T-helper 17 cell (primary cell): ENCODE measurements at places on chromosomes 16 and 17.

GRCh38 chr16:84652566-84652965 is 4.3 kb downstream of the KLHL36 start:
- no peak for DNase-seq

- DNase-seq = no peak
These were observed 191.1 kb downstream of the CHD9NB start for GRCh38 chr16:52861614-52862022.

GRCh38 chr17:38464723-38465390 is 36.6 kb downstream of the ARHGAP23 start:
- DNase-seq = no peak

GRCh38 chr16:77289331-77289809 is 90.2 kb downstream of the SYCE1L start:
- no peak for DNase-seq

DNA sequence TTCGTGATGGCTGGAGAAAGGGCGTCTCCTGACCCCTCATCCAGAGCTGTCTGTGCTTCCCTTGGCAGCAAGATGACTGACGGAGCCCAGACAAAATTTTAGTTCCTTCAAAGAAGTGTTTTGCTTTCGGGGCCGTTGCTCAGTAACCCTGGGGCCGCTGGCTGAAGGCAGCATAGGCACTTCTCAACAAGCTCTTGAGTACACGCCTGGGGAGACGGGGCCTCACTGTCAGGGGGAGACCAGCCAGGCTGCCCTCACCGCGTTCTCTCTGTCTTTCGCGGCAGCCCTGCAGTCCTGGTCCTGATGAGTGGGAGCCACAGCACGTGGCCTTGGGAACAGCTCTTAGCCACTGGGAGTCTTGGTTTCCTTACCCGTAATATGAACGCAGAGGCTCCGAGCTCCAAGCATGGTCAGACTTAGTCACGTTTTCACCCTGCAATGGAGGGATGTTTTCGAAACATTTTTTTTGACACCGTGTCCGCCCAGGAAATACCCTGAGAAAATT is 86.0 kb downstream of the IRF8 start:
- no peak for DNase-seq

- no peak for DNase-seq
These were observed 9.0 kb upstream of the ARHGAP27 start for GRCh38 chr17:45441526-45442310.

GRCh38 chr16:82345318-82345717 is 175.3 kb upstream of the MPHOSPH6 start:
- no peak for DNase-seq

- DNase-seq = no peak
These were observed 13.9 kb upstream of the KIFC3 start for GRCh38 chr16:57815987-57816745.

DNA sequence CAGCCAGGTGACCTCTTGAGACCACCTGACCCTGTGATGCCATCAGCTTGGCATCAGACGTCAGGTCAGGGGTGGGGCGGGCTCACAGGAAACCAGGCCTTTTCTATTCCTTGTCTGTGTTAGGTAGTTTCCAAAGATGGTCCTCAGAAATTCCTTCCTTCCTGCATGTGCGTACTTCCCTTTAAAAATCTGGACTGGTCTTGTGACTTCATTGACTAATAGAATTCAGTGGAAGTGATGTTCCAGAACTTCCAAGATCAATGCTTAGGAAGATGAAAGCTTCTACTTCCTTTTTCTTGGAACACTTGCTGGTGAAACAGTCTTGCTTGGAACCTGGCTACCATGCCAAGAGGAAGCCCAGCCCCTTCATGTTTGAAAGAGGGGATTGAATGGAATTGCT is 10.0 kb upstream of the N4BP1 start:
- no peak for DNase-seq

- no peak for DNase-seq
These were observed 818 bp downstream of the DNAJC7 start for GRCh38 chr17:42016411-42016831.

GRCh38 chr17:81930142-81931125 is 2.9 kb upstream of the MAFG start:
- no peak for DNase-seq

DNA sequence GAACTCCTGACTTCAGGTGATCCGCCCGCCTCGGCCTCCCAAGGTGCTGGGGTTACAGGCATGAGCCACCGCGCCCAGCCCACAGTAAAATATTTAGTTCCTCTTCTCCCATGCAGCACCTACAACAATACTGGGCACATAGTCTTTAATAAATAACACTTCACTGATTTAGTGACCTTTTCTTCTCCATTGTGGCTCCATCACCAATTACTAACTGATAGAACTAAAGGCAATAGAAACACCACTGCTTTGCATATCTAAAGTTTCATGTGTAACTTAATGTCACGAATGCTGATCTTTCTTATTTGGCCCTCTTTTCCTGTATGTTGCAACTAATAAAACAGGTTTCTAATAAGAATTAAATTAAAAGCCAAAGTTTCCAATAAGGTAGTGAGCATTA is 38.9 kb downstream of the TRIM37 start:
- DNase-seq = no peak

- no peak for DNase-seq
These were observed 17.1 kb downstream of the ZNHIT3 start for GRCh38 chr17:36503456-36504155.

GRCh38 chr16:28297784-28298510 is 5.6 kb downstream of the SBK1 start:
- no peak for DNase-seq

GRCh38 chr16:8742068-8742467 is 55.4 kb downstream of the TMEM186 start:
- no peak for DNase-seq

GRCh38 chr17:65690626-65691310 is 129.3 kb upstream of the AXIN2 start:
- DNase-seq = no peak

DNA sequence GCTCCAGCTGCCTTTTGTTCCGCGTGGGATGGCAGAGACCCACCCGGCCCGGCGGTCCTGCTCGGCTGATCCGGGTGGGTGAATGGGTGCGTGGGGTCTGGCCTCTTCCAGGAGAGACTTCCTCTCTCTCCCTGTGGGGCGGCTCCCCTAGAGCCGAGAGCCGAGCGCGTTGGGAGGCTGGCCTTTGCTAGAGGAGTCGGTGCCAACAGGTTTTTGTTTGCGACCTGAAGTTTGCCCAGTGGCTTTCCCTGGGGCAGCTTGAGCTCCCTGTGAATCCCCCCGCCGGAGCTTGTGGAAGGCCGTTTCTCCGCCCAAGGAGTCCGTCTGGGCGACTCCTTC is 970 bp downstream of the EPN2 start:
- no peak for DNase-seq

DNA sequence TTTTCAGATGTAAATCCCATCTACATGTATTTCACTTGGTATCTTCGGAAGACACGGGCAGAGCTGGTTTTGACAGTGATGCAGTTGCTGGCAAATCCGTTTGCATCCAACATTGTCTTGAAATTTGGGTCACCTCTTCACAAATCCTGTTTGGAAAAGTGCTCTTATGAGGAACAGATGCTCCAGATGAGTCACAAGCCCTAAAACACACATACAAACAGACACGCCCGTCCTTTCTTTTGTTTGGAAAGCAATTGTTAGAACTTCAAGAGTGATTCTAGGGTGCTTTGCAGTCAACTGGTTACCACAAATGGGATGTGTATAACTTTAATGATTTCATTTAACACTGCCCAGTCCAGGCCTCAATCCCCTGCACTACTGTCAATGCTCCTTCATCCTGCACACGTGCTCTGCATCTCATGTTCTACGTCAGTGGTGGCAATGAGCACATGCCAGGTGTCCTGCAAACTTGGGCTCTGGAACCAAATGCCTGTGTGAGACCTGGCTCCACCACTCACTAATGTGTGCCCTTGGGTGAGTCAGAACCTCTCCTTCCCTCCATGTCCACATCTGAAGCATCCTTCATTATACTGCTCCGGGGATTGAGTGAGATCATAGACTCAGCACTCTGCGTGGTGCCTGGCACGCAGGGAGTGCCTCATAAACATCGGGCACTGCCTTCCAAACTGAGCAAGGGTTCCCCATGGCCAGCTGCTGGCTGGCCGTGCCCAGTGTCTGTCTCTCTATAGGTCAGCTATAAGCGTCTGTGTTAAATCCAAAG is 19.3 kb upstream of the FOXF1 start:
- no peak for DNase-seq

DNA sequence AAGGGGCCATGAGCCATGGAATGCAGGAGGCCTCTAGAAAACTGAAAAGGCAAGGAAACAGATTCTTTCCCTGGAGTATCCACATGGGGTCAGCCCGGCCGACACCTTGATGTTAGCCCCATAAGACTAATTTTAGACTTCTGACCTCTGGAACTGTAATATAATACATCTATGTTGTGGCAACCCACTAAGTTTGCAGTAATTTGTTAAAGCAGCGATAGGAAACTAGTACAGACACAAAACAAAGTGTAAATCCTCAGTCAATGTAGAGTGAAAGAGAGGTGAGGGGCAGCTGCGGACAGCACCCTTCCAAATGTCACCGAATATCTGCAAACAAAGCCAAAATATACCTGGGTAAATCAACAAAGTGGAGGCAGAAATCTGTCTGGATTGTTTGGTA is 7.2 kb upstream of the SIAH1 start:
- DNase-seq = no peak

DNA sequence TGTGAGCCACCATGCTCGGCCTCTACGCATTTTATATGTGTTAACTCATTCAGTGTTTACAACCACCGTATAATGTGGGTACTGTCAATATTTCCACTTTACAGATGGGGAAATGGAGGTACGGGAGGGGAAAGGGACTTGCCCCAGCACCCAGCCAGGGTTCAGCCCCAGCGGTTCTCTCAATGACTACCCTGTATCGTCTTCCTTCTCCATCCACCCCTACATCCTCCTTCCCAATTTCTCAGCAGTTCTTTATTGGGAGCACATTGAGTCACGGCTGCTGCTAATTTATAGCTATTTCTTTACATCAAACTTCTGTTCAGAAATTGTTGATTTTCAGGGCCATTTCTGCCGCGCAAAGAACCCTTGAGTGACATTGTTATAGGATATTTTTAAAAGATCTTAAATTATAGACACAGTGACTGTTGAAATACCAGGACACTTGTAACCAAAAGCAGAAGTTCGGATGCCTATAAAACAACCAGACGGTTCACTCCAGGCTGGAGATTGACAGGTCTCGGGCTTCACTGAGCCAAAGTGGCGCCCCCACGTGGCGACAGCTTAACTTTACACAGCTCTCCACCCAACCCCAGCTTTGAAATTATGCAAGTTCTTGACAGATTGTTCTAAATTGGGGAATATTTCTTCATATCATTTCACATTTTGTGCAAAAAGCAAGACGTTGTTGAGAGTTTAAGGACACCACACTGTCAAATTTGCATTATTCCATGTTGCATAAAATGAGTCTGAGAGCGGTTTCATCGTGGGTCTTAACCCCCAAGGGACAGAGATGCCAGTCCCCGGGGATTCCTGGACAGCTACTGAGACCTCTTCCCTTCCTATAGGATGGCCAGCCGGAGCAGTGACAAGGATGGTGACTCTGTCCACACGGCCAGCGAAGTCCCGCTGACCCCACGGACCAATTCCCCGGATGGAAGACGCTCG is 11.8 kb downstream of the SYT17 start:
- no peak for DNase-seq

GRCh38 chr17:15341385-15341849 is at the start of gene TEKT3:
Gene TEKT3, minus strand, starts transcription at chr17:15341597. Its CDS starts 10,012 bp downstream, at chr17:15331585.
- no peak for DNase-seq

- no peak for DNase-seq
These were observed 94.5 kb downstream of the METRNL start for GRCh38 chr17:83173914-83174361.

- DNase-seq = no peak
These were observed 83.2 kb downstream of the CNTNAP4 start for GRCh38 chr16:76360404-76360803.

- DNase-seq = no peak
These were observed 225.9 kb downstream of the CNTNAP4 start for GRCh38 chr16:76503091-76503490.

DNA sequence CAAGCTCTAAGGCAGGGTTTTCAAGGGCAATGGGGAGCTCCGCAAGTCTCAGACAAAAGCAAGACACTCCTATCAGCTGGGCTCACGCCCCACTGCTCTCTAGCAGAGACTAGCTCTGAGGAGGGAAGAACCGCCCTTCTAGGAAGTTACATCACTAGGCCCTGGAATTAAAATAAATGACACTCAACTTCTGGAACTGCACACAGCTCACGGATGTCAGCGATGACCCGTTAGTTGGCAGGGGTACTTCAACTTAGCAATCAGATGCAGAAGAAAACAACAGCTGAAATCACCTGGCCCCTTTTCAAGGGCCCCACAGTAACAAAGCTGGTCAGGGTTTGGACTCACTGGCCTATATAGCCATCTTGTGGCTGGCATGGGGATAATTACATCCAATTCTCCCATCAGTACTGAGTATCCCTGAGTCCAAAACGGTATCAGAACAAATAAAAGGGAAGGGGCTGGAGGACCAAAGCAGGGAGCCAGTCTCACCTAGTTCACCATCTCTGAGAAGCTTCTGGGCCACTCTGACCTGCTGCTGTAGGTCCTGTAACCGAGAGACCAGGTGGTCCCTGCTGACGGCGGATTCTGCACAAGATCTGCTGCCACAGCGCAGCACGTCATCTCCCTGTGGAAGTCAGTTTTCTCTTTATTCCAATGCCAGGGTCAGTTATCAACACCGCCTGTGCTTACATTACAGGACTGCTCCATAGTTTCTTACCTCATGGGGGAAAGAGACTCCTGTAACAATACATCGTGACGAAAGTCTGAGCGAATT is 22.2 kb downstream of the SERPINF1 start:
- DNase-seq = no peak

GRCh38 chr17:82414548-82415281 is 3.4 kb upstream of the HEXD start:
- DNase-seq = peak; percentile 58

DNA sequence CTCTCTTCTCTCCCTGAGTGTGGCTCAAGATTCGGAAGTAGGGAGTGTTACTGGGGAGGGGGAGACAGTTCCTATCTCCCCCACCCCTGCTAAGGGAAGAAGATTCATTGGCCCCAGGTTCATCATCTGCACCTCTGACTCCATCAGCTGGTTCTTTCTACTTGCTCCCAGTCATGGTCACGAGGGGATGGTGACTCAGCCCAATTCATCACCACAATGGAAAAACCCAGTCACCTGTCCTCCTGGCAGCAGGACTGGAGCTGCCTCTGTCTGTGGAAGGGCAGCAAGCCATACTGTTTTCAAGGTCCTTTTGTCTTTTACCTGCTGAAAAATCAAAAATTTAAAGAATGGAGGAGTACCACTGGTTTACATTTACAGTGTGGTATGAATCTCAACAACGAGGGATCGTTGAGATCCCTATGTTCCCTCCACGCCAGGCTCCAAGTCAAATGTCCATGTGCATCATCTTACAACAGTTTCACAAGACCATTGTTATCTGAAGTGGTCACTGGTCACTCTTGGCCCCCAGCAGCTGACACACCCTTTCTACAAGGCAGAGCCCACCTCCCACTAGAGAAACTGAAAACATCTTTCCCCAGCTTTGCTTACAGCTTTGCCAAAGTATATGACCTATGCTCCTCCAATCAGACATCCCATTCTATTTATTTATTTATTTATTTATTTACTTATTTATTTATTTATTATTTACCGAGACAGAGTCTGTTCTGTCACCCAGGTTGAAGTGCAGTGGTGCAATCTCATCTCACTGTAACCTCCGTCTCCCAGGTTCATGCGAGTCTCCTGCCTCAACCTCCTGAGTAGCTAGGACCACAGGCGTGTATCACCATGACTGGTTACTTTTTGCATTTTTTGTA is 40.4 kb upstream of the NDRG4 start:
- DNase-seq = no peak
